ENCODE measurements at places on chromosomes 6 and 20.

DNA sequence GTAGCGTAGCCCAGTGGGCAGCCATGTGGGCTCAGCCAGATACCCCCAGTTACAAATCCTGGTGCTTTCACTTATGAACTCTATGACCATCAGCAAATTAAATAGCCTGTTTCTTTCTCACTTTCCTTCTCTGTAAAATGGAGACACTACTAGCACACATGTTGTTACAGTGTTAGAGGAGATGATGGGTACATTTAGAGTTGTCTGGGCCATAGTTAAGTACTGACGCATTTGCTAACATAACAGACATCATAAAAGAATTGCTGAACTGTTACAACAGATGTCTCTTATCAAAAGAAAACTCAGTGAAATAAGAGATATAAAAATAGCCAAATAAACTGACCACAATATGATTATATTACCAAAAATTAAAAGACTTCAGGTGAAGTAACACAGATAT is 69.9 kb upstream of the DOK5 start:
- DNase-seq = no peak

DNA sequence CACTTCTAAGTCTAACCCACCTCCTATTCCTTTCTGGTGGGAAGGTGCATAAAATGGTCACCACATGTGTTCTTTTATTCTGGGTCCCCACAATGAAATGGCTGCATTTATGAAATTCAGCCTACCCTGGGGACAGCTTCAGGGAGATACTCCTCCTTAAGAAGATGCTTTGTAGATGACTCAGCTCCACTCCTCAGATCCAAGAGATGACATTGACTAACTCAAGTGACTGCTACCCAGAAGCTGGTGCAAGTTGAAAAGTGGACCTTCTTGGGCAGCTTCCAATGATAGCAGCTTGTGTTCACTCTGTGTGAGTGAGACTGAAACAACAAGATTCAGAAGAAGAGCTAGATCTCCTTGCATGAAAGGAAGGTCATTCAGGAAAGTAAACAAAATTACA is 113.4 kb downstream of the SCP2D1 start:
- DNase-seq = no peak

DNA sequence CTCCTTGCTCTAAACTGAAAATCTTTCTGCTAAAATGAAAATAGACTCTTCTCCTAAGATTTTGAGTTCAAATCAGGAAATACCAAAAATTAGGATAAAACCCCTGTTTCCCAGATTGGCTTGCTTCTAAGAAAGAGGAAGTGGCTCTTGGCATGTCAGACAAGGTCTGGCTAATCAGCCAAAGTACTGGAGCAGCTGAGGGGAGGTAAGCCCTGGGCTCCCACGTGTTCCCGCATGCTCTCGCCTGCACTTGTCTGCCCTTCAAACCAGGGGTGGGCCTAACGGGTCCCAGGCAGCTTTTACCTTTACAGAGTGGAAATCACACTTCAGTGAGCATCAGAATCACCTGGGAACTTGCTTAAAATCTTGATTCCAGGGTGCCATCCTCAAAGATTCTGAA is 43.2 kb upstream of the GABRR1 start:
- peak; percentile 66 for DNase-seq

DNA sequence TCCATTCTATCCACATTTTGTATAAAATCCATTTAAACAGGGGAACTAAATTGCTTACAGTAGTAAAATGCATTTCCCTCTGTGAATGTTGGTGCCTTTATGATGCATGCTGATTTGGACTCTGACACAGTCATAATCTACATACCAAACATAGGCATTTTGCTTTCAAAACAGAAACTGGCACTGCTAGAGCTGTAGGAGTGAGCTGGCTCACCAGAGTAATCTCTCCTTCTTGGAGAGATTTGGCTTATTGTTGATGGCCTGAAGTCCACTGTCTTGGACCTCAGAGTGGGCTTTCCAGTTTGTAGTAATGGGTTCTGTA is 363.2 kb upstream of the FLRT3 start:
- no peak for DNase-seq

DNA sequence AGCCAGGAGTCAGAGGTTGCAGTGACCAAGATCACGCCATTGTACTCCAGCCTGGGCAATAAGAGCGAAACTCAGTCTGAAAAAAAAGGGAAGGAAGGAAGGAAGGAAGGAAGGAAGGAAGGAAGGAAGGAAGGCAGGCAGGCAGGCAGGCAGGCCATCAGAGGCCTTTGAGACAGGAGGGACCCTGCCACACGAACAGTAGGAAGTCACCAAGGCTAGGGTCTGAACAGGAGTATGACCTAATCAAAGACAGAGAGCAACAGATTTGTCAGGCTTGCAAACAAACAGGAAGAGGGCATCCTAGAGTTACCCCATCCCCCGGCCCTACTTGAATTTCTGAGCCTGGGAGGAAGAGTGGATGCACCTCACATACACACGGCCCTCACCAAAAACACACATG is 67.1 kb downstream of the FGD2 start:
- DNase-seq = no peak

DNA sequence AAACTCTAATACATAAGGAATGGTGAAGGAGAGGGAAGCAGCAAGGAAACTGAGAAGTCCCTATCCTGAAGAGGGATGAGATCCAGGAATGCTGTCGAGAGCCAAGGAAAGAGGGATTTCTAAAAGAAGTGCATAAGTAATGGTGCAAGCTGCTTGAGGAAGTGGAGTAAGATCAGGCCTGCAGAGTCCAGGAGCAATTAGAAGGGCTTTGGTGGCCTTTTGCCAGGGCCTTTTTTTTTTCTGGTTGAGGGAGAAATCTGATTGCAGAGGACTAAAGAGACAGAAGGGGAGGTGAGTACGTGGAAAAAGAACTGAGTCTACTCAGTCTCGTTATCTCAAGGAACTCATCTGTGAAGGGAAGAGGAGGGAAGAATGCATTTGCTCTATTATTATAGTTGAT is 396.2 kb downstream of the UTRN start:
- DNase-seq = no peak

- DNase-seq = no peak
These were observed 88.0 kb upstream of the TULP1 start for GRCh38 chr6:35600659-35601125.

DNA sequence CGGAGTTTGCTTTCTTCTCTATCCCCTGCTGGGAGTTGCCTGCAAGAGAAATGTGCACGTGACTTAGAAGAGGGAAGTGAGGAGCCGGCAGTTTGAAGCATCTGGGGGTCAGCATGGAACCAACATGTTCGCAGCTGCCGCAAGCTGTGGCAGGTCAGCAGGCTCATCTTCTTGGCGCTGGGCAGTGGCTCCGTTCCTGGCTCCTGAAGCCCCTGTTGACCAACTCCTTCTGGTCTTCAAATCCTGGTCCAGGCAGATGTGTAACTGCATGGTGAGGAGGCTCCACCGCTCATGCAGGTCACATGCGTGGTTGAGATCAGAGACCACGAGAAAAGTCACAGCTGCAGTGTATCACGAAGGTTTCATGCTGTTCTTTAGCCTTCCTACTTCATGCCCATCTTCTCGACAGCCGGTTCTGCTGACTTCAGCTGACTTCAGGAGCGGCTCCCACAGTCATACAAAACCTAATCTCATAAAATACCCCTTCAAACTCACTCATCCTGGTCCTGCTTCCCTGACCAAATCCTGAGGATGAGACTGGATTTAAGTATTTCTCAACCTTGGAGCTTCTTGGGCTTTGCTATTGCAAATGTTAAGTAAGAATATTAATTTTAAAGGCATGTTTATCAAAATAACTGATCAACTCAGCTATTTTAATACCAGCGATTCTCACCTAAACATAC is 44.9 kb upstream of the BCAS1 start:
- no peak for DNase-seq

GRCh38 chr6:24522228-24523176 is 27.7 kb downstream of the ALDH5A1 start:
- no peak for DNase-seq

- no peak for DNase-seq
These were observed 35.2 kb downstream of the SPATA2 start for GRCh38 chr20:49880177-49880576.

DNA sequence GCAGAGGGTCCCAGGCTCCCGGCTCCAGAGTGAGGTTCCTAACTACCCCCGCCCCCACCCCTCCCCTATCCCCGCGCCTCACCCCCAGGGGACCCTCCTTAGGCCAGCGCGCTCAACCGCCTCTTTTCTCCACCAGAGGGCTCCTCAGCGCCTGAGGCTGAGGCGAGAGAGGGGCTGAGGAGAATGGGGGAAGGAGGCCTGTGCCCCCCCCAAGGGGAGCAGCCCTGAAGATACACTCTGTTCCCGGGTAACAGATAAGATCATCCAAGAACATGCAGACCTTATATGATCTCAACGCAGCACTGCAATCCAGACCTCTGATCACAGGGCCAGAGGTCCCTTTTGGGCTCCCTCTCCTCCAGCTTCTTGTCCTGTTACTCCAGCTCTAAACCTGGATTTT is 43.3 kb upstream of the MRPS10 start:
- no peak for DNase-seq
